ENCODE measurements at places on chromosomes 7 and 10.
A peak's percentile ranks its signal among the peaks of the same experiment; 100 is the strongest.

GRCh38 chr7:80493121-80493849 is 18.6 kb downstream of the GNAT3 start:
- no peak for DNase-seq

DNA sequence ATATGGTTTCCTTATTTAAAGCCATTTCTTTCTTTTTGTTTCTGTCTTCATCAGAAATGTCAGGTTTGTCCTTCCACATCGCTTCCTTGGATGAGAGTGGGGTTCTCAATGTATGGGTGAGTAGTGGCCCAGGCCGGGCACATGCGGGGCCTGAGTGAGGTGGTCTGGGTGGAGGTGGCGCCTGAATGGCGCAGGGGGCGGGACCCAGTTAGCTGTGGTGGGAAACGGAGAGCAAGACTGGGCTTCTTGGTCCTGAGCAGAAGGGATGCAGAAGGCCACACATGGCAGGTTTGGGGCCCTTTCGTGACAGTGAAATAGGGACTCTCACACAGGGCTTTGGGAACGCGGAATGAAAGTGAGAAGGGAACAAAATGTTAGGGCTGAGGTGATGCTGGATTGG is 70.0 kb downstream of the DYNC2I1 start:
- DNase-seq = no peak

- no peak for DNase-seq
Observed at GRCh38 chr10:99435986-99436638, 5.7 kb upstream of the GOT1 start.

DNA sequence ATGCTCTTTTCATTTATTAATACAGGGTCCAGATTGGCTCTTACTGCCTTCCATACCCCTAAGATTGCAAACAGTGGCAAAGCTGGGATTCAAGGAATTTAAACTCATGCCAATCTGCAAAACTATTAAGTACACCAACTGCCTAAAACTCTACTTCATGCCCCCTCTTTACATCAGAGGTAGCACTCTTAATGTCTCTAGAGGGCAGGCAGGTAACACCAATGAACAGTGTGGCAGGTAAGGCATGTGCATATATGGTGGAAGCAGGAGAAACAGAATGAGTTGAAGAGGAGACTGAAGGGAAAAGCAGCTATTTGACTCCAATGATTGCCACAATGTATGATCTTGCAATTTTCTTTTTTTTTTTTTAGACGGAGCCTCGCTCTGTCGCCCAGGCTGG is 156.7 kb downstream of the BTAF1 start:
- DNase-seq = no peak

- no peak for DNase-seq
Observed at GRCh38 chr7:15507171-15507570, 54.6 kb downstream of the AGMO start.

- DNase-seq = no peak
Observed at GRCh38 chr7:35037211-35037525, at the start of gene DPY19L1. DPY19L1 (minus strand) TSS chr7:35037485; CDS start chr7:35037394, 91 bp downstream.

DNA sequence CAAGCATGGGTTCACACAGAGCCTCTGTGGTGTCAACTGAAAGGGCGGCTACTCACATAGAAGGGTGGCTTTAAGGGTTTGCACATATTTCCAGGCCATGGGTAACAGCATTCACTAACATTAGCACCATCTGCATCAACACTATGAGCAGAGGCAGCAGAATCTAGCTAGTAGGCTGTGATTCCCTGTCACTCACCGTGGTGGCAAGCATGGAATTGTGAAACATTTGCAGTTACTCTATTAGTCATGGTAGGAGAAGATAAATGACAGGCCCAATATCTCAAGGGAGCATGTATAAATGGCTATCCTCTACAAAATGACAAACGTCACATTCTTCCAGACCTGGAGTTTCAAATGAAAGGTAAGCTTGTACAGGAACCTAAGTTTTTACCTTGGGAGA is 32.2 kb upstream of the CUBN start:
- no peak for DNase-seq

- DNase-seq = no peak
Observed at GRCh38 chr10:9342885-9343570, 1288.5 kb downstream of the GATA3 start.

GRCh38 chr7:127770885-127771284 is 118.9 kb downstream of the SND1 start:
- no peak for DNase-seq

DNA sequence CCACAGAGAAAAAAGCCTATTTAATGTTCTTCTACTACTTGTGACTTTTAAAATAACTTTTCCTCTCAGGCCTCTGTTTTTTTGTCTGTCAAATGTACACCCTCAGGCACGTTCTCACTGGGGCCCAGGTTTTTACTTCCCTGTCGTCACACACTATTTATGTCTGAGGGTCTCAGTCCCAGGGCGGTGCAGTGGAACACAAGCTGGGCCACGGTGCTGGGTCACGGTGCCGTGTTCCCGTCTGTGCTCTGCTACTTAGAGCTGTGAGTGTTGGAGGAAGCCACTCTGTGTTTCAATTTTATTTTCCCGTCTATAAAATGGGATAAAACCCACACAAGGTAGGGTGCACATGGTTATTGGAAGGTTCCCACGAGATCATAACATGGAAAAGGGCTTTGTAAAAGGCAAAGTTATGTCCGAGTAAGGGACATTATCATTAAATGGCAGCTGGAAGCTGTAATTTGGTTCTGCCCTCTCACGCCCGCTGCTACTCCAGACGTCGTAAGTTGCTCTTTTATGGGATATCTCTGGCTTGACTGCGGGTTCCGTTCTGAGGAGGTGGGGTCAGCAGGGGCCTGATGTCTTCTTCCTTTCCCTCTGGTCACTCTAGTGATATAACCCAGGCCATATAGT is 25.2 kb downstream of the ZNF775 start:
- no peak for DNase-seq

- DNase-seq = no peak
Observed at GRCh38 chr7:106108991-106109390, 3.1 kb downstream of the SYPL1 start.

DNA sequence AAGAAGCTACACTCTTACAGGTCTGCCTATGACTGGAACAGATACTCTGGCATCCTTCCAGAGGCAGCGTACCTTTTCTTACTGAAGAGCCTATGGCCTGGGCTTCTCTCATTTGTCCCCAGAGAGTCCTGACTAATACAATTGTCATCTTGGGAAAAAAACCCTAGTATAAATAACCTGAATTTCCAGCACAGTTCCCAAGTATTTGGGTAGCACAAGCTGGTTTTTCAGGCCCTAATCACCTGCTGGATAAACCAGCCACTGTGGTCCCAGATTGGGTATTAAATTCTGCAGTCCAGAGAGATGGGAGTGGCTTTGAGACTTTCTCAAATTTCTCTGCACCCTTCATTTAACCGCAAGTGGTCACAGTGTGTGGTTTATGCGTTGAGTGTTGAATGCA is 186.8 kb upstream of the NEBL start:
- no peak for DNase-seq

DNA sequence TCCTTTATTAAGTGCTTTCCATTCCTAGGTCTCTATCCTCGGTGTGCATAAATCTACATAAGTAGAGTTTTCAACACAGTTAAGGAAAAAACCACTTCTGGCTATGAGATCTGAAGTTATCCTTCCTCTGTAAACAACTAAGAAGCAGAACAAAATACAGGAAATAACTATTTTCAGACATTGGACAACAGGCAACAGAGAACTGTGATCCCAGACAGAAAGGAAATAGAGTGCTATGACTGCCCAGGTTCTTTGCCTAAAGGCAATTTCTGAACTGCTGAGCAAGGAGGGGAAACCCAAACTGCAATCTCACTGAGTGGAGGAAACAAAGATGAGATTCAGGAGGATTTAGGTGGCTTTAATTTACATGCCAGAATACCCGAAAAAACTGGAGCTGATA is 285.4 kb downstream of the SNX13 start:
- DNase-seq = no peak

DNA sequence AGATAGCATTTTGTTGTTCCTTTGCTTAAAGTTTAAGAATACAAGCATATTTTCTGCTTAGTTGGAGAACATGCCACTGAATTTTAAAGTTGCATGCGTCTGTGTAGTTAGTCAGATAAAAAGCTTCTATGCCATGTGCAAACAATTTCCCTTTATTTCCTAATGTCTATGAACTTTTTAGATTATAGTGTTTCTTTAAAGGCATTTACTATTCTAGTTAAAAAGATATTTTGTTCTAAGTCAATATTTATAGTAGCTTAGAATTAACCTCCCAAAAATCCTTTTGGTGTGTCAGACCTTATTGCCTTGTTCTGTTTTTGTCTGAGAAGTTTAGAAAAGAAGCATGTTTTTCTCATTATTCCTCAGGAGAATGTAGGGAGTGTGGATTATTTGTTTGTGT is 99.0 kb upstream of the GATA3 start:
- DNase-seq = no peak

GRCh38 chr7:66377045-66377444 is 171.9 kb downstream of the TPST1 start:
- peak; percentile 55 for DNase-seq

All from RWPE2 (cell line).